CD4-positive, alpha-beta T cell (primary cell): ENCODE measurements at places on chromosomes 1 and 21. TPM values are rescaled to one million over a fixed set of nuclear protein-coding genes. Genes with fewer than 3 reads are reported as not detected.

DNA sequence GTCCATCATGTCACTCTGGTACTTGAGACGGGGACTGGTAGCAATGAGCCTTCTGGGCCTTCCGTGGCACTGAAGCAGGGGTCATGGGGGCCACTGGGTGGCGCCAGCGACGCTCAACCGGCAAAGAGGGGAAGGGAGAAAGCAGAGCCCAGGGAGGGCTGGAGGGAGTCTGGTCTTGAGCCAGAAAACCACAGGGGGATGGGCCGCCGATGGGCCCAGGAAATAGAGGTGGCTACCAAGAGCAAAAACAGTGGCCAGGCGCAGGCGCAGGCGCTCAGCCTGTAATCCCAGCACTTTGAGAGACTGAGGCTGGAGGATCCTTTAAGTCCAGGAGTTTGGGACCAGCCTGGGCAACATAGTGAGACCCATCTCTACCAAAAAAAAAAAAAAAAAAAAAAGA, 21.8 kb downstream of the EXOC8 start:
- DNase-seq = no peak

DNA sequence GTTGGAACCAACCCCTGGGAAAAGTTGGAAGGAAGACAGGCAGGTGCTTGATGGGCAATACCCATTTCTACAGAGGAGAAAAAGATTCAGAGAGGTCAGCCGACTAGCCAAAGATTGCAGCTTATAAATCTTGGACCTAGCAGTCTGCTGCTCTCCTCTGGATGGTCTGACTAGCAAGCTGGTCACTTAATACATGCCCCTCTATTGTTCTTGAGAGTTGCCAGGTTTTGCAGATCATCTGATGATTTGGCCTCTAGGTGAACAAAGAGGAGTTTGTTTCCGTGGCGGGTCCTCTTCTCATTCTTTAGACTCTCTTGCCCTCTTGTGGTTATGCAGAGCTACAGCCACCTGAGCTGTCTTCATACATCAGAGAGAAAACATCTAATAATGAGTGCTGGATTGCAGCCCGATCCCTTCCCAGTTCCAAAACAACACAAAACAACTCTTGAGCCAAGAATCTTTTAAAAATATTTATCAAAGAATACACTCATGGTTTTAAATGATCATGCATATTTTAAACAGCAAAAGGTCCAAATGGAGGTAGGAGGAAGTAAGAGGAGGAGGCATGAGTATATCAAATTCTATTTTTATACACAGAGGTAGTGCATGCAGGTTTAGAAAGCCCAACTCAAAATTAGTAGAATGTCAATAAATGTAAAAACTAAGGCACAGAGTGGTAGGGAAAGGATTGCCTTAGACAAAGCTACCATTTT, 115.7 kb downstream of the SLC30A10 start:
- no peak for DNase-seq

GRCh38 chr1:77831976-77832711, 52.7 kb downstream of the MIGA1 start:
- no peak for DNase-seq

The IGSF5 gene
- total RNA-seq = not detected

The PPM1J gene
- 0.49 TPM for total RNA-seq

DNA sequence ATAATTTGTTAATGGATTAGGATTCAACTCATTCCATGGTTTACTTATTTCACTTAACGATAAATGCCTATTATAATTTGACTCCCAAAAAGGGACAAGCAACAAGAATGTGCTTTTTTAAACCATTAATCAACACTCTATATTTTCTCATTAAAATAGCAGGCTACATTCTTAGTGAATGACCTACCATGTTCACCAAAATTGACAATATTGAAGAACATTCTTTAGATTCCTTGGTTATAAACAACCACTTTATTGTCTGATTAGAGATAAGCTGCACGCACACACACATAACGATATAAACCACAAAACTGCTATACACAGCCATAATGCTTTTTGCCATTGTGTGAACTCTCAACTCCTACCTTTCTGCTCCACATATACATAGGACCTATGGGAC, 75.4 kb upstream of the LRRC7 start:
- no peak for DNase-seq

DNA sequence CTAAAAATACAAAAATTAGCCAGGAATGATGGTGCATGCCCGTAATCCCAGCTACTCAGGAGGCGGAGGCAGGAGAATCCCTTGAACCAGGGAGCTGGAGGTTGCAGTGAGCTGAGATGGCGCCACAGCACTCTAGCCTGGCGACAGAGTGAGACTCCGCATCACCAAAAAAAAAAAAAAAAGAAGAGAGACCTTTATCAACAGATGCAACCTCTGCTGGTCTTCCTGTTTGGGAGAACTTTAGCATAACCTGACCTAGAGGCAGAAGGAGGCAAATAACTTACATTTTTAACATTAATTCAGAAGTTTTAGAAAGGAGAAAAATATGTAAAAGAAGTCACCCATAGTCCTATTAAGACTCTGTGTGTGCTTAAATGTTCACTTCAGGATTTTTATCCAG, 32.4 kb downstream of the SLAMF1 start:
- DNase-seq = no peak

- DNase-seq = no peak
Measured at GRCh38 chr1:189678779-189679178, 798.9 kb downstream of the BRINP3 start.

DNA sequence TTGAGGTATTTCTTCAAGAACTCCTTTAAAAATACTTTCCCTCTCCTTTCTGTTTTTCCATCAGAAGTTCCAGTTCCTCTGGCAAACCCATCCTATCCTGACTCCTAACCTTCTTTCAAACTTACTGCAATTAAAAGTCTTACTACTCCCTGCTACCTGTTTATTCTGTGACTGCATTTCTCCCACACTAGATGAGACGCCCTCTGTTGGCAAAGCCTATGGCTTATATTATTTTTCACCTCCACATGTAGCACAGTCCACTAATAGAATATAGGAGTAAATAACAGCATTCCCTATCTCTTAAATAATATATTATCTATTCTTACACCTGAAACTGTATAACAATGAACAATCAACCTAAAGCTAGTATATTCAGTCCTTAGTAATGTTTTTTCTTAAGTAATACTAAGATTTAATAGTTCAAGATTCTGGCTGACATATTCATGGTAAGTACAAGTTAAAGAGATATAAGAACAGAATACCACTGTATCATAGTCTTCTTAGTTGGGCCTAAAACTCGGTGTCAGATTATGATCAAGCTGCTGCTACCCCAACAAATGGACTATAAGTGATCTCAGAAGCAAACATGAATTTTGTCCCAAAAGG, 54.8 kb downstream of the RAB3GAP2 start:
- DNase-seq = no peak

GRCh38 chr1:32622205-32622604, 28.1 kb downstream of the ZBTB8OS start:
- no peak for DNase-seq

DNA sequence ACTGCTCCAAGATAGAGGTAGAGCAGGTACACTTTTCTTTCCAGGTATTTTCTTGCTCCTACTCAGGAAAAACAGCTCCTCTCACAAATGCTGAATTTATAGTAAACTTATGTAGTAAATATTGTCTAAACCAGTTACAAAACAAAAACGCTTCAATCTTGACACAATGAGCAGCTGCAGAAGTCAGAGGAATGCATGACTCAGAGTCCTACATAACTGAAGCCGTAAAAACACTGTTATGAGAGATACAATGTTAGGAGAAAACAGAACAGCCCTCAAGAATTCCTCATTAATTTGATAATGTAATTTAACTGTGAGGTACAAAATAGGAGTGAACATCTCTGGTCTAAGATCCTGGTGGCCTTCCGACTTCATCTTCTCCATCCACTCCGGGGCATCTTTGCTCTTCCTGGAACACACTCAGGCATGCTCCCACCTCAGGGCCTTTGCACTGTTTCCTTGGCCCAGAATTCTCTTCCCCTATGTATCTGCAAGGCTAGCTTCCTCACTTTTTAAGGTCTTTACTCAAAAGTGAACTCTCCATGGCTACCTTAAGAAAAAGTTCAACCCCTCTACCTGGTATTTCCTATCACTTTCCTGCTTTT, 138.5 kb downstream of the SLC45A1 start:
- DNase-seq = no peak

DNA sequence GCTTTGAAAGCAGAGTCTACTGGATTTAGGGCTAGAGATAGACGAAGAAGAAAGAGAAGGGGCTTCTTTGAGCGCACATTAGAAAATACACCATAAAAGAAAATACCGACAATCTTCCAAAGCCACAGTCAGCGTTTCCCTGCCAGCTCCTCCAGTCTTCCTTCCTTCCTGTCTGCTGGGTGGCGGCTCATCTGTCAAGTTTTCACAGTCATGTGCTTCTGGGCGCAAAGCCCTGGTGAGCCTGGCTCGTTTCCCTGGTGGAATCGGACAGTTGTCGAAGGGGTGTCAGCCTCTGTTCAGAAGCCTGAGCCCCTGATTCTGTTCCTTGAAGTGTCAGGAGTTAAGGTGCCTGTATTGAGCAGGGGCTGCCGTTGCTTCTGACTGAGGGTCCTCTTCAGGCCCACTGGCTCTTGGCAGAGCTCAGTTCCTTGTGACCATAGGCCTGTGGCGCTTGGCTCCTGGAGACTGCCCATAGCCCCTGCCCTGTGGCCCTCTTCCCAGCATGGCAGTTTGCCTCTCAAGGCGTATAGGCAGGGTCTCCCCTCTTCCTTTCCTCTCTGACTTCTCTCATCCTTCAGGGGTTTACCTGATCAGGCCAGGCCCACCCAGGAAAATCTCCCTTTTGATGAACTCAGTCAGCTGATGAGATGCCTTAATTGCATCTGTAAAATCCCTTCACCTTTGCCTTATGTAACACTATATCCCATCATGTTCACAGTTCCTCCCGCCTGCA, 58.6 kb downstream of the ADARB1 start:
- no peak for DNase-seq

- no peak for DNase-seq
Measured at GRCh38 chr1:100542285-100542684, 4.3 kb downstream of the GPR88 start.

GRCh38 chr21:26013970-26014369, 156.6 kb downstream of the APP start:
- DNase-seq = no peak

The MTMR11 gene
- 0.49 TPM for total RNA-seq

- no peak for DNase-seq
Measured at GRCh38 chr1:108718927-108719655, 6.4 kb downstream of the FNDC7 start.

- no peak for DNase-seq
Measured at GRCh38 chr1:168374566-168374965, 93.9 kb downstream of the TBX19 start.

- no peak for DNase-seq
Measured at GRCh38 chr21:25487046-25487594, 120.2 kb downstream of the MRPL39 start.

DNA sequence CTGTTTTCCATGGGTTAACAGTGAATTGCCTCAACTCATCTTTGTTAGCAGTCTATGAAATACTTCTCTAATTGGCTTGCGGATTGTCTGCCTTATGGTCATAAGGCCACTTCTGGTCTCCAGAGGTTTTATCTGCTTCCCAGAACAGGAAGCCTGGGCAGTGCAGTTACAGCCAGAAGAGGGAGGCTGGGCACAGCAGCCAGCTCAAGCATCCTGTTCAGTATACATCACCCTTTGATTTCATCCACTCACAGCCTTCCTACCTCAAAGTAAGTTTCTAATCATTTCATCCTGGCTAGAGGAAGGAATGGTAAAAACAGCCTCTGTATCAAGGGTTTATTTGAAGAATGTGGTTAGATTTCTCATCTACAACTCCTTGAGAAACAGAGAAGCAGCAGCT, 311.5 kb upstream of the DEPDC1 start:
- DNase-seq = no peak
